ENCODE measurements at places on chromosomes 12 and 14.

GRCh38 chr14:63155511-63156185 lies 48.6 kb upstream of the RHOJ start:
- DNase-seq: no peak

GRCh38 chr14:67886191-67886590 lies 66.6 kb downstream of the RAD51B start:
- DNase-seq: no peak

DNA sequence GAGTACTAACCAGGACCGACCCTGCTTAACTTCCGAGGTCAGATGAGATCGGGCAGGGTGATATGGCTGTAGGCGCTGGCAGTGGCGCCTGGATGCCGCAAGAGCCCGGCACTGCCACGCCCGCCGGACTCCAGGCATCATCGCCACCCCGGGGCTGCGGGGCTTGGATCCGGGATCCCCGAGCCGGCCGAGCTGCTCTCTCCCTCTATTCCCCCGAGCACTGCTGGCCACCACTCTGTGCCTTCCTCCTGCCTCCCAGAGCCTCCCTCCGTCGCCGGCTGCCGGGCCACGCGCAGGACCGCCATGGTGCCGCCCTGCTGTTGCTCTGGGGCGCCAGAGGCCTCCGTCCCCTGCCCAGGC lies 153.2 kb upstream of the ALG10B start:
- no peak for DNase-seq

DNA sequence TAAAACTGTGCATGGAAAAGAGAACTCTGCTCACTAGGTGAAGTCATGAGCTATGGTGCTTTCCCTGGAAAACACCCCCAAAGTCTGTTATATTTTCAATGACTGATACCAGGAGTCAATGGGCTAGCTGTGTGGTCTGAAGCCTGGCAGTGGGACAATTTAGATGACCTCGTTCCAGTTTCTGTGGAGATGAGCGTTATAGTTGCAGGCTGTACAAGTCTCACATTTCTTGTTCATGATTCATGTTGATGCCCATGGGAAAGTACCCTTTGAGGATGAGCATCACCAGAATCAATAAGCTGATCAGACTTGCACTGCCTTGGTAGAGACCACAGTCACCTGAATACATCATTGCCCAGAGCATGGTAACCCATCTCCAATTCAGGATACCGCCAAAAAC lies 70.7 kb downstream of the NOVA1 start:
- DNase-seq: no peak

GRCh38 chr12:39931857-39932256 lies 174.0 kb downstream of the SLC2A13 start:
- no peak for DNase-seq

DNA sequence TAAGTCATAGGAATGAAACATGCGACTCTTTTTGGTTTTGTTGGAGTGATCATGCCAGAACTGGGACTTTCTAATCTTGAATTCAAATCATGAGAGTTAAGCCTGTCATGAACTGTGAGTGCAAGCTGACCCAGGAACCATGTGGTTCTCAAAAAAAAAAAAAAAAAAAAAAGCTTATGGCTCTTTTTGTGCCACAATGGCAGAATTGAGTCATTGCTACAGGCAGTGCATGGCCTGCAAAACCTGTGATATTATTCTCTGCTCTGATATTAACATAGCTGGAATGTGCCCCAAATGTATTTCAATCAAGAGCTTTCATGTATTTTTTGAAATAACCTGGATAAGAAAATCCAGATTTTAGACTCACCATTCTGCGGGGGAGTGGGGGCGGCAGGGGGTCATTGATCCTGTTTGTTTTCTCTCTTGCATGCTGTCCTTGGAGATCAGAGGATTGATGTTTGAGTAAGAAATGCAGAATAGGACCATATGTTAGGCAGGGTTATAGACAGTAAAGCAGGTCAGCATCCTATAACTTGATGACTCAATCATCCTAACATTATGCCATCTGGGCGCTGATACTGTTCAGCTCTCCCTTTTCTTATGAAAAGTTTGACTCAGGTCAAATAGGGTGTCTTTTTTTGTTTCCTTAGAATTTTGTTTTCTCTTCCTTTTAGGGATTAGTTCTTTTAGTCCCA lies 797.4 kb downstream of the DIO2 start:
- no peak for DNase-seq

DNA sequence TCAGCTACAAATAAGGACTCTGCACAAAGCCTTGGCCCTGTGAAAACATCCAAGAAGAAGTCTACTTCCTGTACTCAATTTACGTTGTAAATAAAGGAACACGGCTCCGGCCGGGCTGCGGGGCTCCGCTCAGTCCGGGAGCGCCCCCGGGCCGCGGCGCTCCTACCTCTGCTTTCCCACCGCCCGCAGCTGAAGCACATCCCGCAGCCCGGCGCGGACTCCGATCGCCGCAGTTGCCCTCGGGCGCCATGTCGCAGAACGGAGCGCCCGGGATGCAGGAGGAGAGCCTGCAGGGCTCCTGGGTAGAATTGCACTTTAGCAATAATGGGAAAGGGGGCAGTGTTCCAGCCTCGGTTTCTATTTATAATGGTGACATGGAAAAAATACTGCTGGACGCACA lies 502.3 kb upstream of the FOXG1 start:
- DNase-seq: no peak

DNA sequence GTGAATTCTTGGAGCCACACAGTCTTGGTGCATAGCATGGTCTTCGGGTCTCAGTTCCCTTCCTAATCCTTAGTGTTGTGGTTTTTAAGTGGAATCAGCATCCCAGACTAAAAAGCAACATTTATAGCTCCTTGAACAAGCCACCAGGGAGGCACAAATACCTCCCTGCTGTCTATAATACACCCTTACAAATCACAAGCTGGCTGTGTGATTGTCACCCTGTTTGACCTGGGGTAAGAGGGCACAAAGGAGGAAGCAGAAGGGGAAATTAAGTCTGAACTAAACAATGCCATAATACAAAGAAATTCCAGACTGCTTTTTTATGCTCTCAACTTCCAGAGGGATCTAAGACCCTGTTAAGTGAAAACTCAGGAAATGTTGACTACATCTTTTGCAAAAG lies 7.7 kb upstream of the MMP19 start:
- no peak for DNase-seq

DNA sequence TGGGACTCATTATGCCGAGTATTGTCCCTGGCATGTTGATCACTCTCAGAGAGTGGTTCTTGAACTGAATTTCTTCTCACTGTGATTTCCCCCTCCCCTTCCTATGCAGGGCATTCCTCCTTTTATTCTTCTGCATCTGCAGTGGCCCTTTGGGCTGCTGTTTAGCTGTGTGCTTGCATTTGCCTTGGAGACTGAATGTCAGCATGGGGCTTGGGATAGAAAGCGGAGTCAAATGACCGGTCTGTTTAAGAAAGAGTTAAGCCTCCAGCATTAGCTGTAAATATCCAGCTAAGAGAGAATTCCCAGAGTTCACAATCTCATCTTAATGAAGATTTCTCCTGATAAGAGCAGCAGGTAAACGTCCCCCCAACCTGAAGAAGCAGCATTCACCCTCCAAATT lies 65.6 kb upstream of the RMST start:
- DNase-seq: no peak

DNA sequence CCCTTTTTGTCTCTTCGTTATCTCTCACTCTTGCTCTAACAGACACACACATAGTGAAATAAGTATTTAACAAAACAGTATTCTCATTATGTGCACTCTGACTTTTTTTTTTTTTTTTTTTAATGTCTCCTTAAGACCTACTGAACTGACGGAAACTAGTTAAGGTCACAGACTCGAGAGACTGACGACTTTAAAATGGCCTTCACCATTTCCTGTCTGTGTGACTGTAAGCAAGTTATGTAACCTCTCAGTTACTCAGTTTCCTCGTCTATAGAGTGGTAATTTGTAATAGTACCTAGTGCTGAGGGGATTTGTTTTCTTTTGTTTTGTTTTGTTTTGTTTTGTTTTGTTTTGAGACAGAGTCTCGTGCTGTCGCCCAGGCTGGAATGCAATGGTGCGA lies 284.8 kb downstream of the FBXL14 start:
- no peak for DNase-seq
